ENCODE measurements at places on chromosomes 4 and X.

DNA sequence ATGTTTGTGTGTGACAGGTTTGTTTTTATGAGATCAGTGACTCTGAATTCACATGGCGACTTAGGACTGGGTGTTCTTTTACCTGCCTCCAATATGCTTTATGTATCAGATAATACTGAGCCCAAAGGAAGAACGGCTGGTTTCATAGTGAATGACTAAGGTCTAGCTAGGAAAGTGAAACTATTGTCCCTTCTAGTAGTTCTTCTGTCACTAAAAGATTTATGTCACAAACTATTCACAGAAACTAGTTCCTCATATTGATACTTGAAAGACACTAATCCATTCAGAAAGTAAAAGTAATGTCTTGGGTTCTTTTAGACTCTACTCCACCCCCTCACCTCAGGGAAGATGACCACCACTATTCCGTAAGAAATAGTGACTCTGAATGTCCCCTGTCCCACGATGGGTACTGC is 81.7 kb downstream of the EGF start:
- DNase-seq, result no peak

- no peak for DNase-seq
These were observed 200.8 kb downstream of the CEP135 start for GRCh38 chr4:56149591-56149990.

GRCh38 chrX:115606861-115607260 is 45.9 kb downstream of the PLS3 start:
- no peak for DNase-seq

DNA sequence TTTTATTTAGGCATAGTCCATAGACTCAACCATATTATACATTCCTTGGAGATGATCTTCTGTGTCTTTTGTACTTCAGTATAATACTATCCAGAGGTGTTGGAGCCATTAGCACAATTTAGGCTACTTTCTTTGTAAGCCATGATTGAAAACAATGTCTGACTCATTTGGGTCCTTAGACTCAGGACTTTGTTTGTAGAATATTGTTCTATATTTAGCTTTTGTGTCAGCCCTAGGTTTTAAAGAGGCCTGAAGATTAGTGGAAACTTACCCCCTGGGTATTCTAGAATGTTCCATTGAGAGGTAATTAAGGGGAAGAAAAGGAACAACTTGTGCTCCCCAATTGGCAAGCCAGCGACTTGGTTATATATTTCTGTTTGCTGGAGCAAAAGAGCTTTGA is 145.2 kb upstream of the SCML1 start:
- no peak for DNase-seq

- no peak for DNase-seq
These were observed 154.4 kb downstream of the GABRB1 start for GRCh38 chr4:47185761-47186160.

GRCh38 chr4:117420948-117421347 is 335.6 kb upstream of the TRAM1L1 start:
- DNase-seq, result no peak

- no peak for DNase-seq
These were observed 23.0 kb upstream of the PGM2 start for GRCh38 chr4:37803348-37803973.

DNA sequence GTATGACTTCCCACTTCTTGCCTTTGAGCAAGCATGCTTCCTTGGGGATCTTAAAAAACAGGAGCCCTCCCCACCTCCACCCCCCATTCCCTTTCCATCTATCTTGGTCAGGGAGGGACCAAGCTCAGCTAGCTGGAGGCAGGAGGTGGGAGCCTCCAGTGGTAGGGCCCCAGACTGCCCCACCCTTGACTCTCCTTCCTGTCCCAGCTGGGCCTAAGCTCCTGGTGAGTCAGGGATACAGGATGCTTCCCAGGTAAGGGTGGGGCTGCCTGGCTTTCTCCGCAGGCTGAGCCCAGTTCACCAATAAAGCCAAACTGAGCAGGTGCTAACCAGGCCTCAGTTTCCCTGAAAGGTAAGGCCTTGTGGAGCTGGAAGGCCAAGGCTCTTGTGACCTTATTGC is 15.2 kb downstream of the EFNB1 start:
- DNase-seq, result no peak
